ENCODE measurements at places on chromosomes 1 and 21. TPM values are rescaled to one million over a fixed set of nuclear protein-coding genes. Genes with fewer than 3 reads are reported as not detected.

GRCh38 chr1:5404412-5405203, 587.6 kb downstream of the NPHP4 start:
- no peak for DNase-seq

- DNase-seq, result no peak
Measured at GRCh38 chr1:149916193-149916897, 1.3 kb downstream of the SV2A start.

DNA sequence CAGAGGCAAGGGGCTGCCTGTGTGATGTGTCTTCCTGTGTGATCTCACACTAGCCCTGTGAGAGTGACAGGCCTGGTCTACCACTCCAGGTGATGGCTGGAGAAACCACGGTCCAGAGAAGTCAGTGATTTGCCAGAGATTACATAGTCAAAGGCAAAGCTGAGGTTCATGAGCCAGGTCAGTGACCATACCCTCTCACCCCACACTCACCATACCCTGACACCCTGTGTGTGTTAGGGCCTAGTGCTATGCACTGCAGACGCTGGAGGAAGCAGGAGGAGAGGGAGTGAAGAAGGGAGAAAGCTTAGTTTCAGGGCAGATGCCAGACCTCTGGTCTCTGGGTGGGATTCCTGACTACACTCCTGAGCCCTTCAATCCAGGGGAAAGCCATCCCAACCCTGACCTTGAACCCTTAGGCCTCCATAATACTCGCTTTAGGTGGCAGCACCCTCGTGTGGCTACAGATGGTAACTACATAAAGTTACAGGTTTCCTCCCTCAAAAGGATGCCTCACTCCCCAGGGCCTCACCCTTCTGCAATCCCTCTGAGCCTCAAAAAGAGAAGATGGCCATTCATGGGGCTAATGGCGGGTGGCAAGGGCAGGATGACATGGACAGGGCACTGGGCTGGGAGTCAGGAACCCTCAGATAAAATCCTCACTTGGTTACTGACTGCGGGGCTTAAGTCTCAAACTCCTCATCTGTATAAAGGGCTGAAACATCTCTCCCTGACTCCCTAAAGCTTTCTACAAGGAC, 20.8 kb upstream of the SDC3 start:
- DNase-seq, result no peak

GRCh38 chr21:45818904-45819285, 162.7 kb upstream of the COL6A1 start:
- DNase-seq, result no peak

Gene VASH2
- total RNA-seq, result 1.5 TPM

DNA sequence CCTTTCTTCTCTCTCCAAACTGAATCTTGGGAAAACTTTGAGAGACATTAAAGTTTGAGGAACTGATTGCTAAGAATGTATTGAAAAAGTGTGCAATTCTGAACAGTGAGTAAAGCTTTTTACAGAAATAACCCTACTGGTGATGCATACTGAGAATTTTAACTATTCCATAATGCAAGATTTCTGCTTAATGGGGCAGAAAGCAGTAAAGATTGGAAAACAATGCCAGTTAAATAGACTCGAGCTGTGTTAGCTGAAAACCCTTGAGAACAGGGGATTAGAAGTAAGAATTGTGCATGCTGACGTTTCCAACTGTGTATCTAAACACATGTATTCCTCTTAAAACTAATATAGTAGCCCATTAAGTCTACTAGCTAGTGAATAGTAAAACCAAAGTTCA, 1500.2 kb upstream of the PRMT6 start:
- no peak for DNase-seq
